Breast epithelium (tissue), 4 donors: ENCODE measurements at places on chromosomes 2 and 18. TPM values are rescaled to one million over a fixed set of nuclear protein-coding genes. Genes with fewer than 3 reads are reported as not detected.
A peak's percentile ranks its signal among the peaks of the same experiment; 100 is the strongest.

The MAPRE3 gene
- total RNA-seq, result 21.3 TPM

The CDCA7 gene
- 2.3 TPM for total RNA-seq

The NGEF gene
- total RNA-seq, result 1.6 TPM

The YPEL5 gene
- 104 TPM for total RNA-seq

DNA sequence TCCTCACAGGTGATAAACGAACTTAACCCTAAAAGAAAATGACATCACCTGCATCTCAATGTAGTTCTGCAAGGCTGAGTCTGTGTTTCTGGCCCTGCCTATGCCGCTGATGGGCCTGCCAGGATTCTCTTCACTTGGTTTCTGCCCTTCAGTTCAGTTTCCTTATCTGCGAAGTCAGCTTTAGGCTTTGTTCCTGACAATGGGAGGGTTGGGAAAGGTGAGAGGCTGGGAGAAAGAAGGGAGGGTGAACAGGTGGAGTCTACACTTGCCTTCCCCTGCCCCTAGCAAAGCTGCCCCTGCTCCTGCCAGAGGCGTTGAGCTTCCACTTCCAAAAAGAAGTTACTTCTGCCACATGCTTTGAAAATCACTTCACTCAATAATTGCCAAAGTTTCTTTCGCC lies 124.0 kb upstream of the APCDD1 start:
- H3K4me3 ChIP-seq, result no peak overlapping the region
- H3K4me1 ChIP-seq, result no peaks in the 10 kb centered on the region
- H3K27me3 ChIP-seq, result no peaks in the 10 kb centered on the region
- DNase-seq, result no peak
- no peaks in the 10 kb centered on the region for H3K36me3 ChIP-seq

DNA sequence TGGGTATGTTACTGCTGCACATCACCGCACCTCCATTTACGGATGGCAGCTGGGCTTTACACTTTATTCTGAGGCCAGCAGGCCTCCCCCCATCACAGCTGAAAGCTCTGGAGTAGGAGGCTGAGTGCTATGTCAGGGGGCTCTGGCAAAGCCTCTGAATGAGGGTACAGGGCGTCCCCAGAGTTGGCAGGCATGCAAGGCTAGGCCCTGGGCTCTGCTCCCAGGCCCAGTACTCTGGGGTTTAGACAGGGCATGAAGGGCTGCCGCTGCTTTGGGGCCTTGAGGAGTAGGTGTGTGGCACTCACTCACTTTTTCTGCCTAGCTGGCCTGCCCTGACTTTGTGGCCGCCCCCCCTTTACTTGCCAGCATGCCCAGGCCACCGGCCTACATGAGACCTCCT lies 90.8 kb downstream of the WDSUB1 start:
- H3K4me3 ChIP-seq, result no peak overlapping the region
- peaks cover 9% of the 10 kb centered on the region for H3K36me3 ChIP-seq
- no peak overlapping the region for H3K27ac ChIP-seq
- no peaks in the 10 kb centered on the region for H3K4me1 ChIP-seq
- DNase-seq, result no peak
- no peaks in the 10 kb centered on the region for H3K27me3 ChIP-seq

GRCh38 chr2:73759904-73760303 lies 20.0 kb downstream of the DUSP11 start:
- H3K4me1 ChIP-seq, result no peaks in the 10 kb centered on the region

DNA sequence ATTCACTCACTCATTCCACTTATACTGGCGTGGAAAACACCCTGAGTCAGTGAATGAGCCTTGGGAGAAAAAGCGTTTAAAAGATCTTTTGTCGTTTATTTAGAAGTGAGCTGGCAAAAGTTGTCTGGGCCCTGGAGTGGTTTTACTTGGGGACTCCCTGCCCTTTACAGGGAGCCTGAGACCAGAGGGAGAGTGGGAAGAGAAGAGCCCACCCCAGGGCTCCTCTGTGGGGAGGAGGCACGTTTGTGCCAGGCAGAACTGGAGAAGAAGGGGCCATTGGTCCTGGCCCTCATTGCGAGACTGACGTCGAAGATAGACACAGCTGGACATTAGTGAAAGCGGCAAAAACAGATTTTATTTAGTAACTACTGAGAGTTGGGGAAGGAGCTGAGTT lies 25.7 kb downstream of the DCDC2C start:
- no peaks in the 10 kb centered on the region for H3K4me1 ChIP-seq
- no peaks in the 10 kb centered on the region for H3K36me3 ChIP-seq
- no peak for DNase-seq
- no peak overlapping the region for H3K27ac ChIP-seq
- no peak overlapping the region for H3K4me3 ChIP-seq
- no peaks in the 10 kb centered on the region for H3K27me3 ChIP-seq

GRCh38 chr2:30223413-30223874 lies 7.9 kb upstream of the LBH start:
- H3K4me3 ChIP-seq, result no peak overlapping the region
- no peaks in the 10 kb centered on the region for H3K36me3 ChIP-seq
- H3K27ac ChIP-seq, result peak overlapping the region; percentile 92
- no peaks in the 10 kb centered on the region for H3K27me3 ChIP-seq
- H3K4me1 ChIP-seq, result peaks cover 14% of the 10 kb centered on the region
- no peak for DNase-seq

DNA sequence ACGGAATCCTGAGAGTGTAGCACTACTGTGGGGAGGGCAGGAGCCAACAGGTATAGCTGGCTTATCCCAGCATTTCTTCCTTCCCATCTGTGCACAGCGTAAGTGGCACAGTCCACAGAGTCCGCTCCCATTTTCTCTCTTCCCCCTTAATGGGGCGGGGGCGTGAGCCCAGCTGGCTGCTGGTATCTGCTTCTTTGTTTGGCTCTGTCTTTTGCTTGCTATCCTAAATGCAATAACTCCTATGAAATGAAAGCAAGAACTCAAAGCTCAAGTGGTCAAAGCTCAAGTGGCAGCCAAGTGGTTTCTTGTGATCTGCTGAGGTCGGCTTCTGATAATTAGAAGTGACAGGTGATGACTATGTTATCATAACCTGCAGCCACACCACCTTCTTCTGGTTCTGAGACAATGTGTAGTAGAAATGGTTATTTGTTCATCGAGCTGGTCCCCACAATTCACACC lies 192.7 kb downstream of the PLCL1 start:
- no peaks in the 10 kb centered on the region for H3K36me3 ChIP-seq
- H3K4me1 ChIP-seq, result no peaks in the 10 kb centered on the region
- no peak overlapping the region for H3K27ac ChIP-seq
- no peaks in the 10 kb centered on the region for H3K27me3 ChIP-seq

- no peaks in the 10 kb centered on the region for H3K4me1 ChIP-seq
- no peaks in the 10 kb centered on the region for H3K27me3 ChIP-seq
- H3K36me3 ChIP-seq, result no peaks in the 10 kb centered on the region
- no peak overlapping the region for H3K4me3 ChIP-seq
- H3K27ac ChIP-seq, result peak overlapping the region; percentile 82
Measured at GRCh38 chr2:62577994-62578781, 72.2 kb upstream of the TMEM17 start.

- H3K36me3 ChIP-seq, result no peaks in the 10 kb centered on the region
- no peak overlapping the region for H3K27ac ChIP-seq
- H3K4me1 ChIP-seq, result no peaks in the 10 kb centered on the region
- DNase-seq, result no peak
Measured at GRCh38 chr2:119550346-119550745, 6.1 kb downstream of the CFAP221 start.

DNA sequence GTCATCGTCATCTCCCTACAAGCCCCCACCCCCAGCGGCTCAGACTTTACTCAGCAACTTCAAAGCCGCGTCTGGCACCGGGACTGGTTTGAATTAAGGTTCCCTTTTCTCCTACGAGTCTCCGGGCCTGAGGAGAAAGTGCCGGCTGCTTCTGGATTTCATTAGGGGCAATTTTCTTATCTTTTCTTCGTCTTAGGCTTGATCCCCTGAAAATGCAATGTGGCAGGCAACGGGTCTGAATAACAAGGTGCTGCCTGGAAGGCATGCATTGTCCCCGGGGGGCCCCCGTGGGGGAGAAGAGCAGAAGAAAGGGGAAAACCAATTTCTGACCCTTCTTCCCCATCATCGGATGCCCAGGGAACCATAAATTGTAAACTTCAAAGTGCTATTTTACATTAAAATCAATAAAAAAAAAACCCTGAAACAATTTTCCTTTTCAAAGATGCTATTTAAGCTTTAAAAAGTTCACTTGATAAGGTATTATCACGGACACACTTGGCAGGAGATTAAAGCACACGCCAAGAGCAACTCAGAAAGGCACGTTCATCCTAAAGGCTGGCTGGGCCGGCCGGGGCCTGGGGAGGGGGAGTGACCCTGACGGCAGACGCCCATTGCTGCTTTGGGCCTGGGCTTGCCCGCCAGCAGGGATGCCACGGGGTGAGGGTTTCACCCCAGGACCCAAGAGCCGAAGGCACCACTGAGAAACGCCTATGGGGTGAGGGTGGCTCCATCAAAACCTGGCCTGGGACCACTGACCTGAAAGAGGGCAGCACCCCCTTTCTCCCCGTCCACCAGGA lies 230.4 kb downstream of the TWIST2 start:
- no peak overlapping the region for H3K4me3 ChIP-seq
- no peaks in the 10 kb centered on the region for H3K36me3 ChIP-seq
- no peaks in the 10 kb centered on the region for H3K27me3 ChIP-seq
- no peak overlapping the region for H3K27ac ChIP-seq
